ENCODE measurements at places on chromosomes 1 and 21.

DNA sequence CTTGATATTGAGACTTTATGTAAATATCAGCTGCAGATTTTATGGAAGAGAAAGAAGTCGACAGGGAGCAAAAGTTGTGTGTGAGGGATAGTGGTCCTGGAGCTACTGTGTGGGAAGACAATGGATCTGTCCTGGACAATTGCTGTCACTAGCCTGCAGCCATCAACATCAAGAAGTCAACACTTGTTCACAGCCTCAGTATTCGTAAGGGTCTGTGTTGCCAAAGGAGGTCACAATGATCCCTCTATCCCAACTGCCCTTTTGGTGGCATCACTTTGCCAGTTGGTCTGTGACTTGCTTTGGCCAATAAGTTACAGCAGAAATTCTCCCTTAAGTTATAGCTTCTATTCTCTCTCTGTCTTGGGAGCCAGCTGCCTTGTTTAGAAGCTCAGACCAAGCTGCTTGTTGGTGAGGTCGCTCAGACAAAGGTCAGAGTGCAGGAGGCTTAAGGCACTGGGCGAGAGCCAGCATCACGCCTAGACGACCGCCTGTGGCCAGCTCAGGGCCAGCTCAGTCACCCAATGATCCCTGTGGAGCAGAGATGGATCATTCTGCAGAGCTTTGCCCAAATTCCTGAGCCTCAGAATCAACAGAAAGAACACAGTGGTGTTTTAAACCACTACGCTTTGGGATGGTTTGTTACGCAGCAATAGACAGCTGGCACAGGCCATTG lies 134.9 kb downstream of the RHOU start:
- no peak for DNase-seq

GRCh38 chr1:79614762-79615161 lies 608.2 kb upstream of the ADGRL4 start:
- no peak for DNase-seq

DNA sequence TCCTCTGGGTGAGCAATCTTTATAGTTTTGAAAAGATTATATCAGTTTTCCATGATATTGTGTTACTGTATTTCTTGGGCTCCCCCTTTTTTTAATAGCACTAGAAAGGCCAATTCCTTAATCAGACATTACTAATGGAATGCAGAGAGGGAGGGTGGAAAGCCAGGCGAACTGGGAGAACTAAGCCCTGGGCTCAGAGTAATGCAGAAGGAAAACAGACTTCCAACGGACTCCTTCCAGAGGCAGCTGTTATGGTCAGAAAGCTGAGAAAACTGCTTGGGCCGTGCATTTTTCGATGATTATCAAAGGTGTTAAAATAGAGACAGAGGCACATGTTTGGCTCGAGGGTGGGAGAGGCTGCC lies 206.3 kb downstream of the FOXD2 start:
- DNase-seq = no peak

GRCh38 chr1:169853341-169853740 lies 40.4 kb downstream of the SCYL3 start:
- no peak for DNase-seq

GRCh38 chr21:23955135-23955843 lies 1652.0 kb downstream of the MRPL39 start:
- no peak for DNase-seq

DNA sequence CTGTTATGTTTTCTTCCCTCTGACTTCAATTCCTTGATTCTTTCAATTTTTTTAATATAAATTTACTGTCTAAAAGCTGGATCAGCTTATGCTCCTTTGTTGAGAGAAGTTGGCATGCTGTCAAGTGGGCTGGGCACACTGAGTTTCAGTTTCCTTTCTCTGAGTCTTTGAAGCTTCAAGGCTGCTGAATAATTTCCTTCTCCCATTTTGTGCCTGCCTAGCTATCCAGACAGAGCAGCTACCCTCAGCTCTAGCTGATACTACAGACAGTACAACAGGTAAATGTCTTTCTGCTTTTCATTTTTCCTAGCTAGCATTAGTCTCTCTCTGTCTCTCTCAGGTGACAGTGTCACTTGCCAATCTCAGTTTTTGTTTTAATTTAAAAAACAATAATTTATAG lies at the start of gene IFI44:
IFI44 (plus strand) TSS at position 204 of the 400 bp plus-strand sequence. CDS start 365 bp downstream, outside the sequence.
- peak; percentile 75 for DNase-seq

DNA sequence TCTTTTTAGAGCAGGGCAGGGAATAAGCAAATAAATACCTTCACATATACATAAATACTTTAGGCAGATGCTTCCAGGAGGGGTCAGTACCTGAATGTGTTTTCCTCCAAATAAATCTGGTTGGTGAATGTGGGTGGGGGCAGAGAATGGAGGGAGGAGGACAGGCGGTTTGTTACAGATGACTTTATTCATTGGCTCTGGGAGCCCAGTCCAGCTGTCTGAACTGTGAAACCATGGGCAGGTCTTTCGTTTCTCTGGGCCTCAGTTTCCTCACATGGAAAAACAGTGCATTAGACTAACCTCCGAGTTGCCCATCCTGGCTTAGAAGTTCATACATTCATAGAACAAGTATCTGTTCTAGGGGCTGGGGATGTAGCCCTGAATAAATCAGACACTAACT lies 124.6 kb downstream of the IER5 start:
- DNase-seq = no peak

GRCh38 chr1:172179918-172180317 lies 240.6 kb upstream of the C1orf105 start:
- no peak for DNase-seq

DNA sequence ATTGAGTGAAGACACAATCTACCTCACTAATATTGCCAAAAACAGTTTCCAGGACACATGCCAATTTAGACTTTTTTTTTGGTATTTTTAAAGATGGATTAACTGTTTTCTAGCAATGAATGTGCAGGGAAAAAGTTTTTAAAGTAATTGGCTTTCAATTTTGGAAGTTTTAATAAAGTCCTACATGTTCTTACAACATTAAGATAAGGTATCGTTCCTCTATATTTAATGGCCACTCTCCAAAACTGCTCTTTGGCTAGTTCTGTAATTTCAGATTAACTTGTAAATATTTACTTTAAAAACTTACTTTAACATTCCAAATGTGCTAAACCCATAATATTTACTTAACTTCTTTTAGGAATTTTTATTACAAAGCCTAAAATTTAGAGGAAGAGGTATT lies 1332.2 kb upstream of the PRMT6 start:
- DNase-seq = no peak

DNA sequence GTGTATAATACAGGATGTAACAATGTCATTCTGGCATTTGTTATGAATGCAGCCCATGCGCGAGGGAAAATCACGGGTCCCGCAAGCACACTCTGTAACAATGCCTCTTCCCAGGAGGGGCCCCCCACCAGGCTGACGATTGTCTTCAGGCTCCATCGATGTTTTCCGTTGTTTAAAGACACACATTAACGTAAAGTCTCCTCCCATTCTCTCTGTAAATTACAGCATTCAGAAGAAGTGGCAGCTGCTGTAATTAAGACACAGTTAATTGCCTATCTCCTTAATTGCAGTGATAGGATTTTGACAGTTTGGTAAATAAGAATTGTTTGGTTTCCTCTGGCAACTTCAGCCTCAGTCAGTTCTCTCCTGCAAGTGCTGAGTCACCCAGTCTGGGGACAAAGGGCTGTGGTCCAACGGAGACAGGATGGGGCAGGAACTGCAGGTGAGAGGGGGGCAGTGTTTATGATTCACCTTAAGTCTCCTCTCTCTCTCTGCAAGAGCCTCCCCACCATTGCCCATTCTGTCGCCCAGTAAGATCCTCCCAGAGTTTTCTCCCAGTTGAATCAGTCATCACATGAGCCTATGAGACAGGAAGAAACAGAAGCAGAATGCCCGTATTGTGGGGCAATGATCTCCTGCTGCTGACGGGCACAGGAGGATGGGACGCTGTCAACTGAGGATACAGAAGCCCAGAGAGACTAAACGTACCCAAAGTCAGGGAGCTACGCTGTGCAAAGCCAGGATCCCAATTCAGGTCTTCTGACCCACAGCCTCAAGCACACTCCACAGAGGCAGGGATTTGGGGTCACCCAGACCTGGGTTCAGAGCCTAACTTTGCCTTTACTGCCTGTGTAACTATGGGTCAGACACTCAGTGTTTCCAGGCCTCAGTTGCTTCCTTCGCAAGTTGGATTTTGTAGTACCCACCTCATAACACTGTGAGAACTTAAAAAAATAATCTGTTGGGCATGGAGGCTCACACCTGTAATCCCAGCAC lies 110.0 kb downstream of the ADSS2 start:
- DNase-seq = no peak
